ENCODE measurements at places on chromosomes 13 and 19. TPM values are rescaled to one million over a fixed set of nuclear protein-coding genes. Genes with fewer than 3 reads are reported as not detected.
A peak's percentile ranks its signal among the peaks of the same experiment; 100 is the strongest.

Gene ERICH4
- total RNA-seq, result not detected

Gene DMKN
- total RNA-seq, result 4.2 TPM

DNA sequence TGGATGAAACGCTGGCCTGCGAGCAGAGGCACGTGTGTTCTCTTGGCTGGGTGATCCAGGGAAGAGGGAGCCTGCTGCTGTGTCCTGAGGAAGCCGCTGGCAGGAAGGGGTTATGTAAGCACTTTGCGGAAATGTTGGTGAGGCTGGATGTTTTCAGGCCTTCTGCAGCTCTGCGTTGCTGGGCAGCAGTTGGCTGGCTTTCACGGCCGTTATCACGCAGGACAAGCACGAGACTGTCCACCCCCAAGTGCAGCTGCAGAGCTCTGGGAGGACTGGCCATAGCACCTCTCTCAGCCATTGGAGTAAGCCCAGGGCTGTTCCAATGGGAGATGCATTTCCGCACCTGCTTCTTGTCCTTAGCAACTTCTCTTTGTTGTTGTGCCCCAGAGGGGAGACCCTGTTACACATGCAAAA, 146.9 kb upstream of the SOX21 start:
- DNase-seq, result peak; percentile 6

GRCh38 chr13:59364641-59365085, 799.1 kb downstream of the DIAPH3 start:
- DNase-seq, result no peak

DNA sequence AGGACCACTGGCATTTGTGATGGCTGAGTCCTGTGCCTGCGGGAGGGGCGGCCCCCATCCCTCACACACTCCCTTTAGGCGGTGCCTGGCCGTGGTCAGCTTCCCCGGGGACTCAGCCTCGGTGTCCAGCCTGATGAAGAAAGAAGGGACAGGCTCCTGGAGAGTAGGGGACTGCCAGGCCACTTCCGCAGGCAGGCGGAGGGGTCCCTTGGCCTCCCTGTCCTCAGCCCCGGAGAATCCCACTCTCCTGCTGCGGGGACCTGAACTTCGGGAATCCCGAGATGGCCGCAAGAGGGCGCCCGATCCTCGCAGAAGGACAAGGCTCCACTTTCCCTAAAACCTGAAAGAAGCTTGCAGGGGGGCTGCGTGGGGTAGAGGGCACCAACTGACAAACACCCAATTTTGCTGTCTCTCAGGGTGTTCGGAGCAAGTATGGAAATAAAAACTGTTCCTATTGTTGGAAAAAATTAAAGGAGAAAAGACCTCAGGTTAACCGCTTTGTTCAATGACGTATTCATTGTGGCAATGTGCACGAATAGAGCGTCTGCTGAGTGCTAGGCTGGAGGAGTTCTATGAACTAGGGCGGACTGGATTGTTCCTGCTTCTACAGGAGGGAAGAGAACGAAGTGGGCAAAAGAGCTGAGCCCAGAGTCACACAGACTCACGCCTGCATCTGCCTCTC, 297.3 kb downstream of the ZNF536 start:
- DNase-seq, result peak; percentile 58

Gene FCER2
- total RNA-seq, result 0.18 TPM

DNA sequence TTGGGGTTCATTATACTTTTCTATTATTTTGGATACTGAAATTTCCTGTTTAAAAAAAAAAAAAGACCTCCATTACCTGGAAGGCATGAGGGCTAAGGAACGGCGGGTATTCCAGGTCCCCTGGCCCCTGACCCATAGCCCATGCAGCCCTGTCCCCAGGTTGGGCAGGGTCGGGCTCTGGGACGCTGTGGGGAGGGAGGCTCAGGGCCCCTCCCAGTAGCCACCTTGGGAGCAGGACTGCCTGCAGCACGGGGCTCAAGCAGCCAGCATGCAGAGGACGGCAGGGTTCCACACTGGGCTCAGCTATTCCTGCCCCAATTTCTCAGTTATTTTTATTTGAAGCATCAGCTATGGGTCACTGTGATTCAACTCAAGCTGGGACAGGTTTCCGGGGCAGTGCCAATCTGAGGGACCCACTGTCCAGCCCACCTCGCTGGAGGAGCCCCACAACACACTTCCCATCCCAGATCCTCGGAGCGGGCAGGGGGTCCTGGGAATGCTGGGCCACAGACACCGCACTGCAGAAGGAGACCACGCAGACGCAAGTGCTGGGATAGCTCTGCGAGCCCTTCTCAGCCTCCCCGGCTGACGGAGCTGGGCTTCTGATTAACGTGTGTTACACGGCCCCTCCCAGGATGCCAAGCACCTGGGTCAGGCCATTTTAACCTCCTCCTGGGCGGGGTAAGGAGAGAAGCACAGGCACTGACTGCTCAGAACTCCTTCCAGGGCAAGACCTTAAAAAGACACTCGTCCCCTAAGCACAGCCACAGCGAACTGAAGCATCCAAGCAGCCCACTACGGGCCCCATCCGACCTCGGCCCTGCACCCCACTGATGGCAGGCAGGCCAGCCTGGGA, 60.1 kb downstream of the PEPD start:
- no peak for DNase-seq

DNA sequence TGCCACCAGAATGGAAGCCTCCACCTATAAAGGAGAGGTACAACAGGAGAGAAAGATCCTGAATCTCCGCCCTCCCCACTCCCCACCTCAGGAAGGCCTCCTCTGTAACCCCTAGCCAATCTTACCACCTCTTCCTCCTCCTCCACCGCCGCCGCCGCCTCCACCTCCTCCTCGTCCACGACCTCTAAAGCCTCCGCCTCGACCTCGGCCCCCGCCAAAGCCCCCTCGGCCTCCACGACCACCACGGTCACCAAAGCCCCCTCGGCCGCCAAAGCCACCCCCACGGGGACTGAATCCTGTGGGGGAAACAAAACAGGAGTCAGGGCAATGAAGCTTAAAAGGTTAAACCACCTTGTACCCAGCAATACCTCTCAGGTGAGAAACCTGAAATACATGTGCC, 5.7 kb downstream of the FBL start:
- DNase-seq, result no peak

- no peak for DNase-seq
Observed at GRCh38 chr19:38375748-38376147, 1.4 kb downstream of the PSMD8 start.

Measured in cerebellum (tissue), 4 donors.